ENCODE measurements at places on chromosomes 13 and 19. TPM values are rescaled to one million over a fixed set of nuclear protein-coding genes. Genes with fewer than 3 reads are reported as not detected.

Gene FCAR
- not detected for total RNA-seq

GRCh38 chr19:3851254-3852176 is 17.3 kb downstream of the ZFR2 start:
- DNase-seq = peak; percentile 43

- no peak for DNase-seq
Observed at GRCh38 chr19:28492621-28493020, 720.3 kb downstream of the UQCRFS1 start.

Gene CD33
- total RNA-seq = 0.11 TPM

Gene ALOX5AP
- 1.2 TPM for total RNA-seq

DNA sequence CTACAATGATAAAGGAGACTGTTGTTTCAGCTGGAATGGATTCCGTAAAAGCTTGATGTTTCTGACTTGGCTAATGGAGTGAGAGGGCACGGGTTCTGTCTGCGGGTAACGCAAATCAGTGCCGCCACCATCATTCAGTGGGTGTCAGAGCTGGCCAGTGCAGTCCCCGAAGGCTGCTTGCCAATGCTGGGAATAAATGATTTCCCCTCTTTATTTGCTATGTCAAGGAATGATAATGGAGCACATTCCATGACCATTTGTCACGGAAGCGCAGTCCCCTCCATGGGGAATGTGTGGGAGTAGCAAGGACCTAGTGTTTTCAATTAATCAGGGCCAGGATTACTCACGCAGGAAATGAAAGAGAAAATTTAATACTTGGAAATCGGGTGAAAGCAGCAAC is 899.3 kb downstream of the UQCRFS1 start:
- peak; percentile 26 for DNase-seq

Gene CTXN1
- total RNA-seq = 1.6 TPM

DNA sequence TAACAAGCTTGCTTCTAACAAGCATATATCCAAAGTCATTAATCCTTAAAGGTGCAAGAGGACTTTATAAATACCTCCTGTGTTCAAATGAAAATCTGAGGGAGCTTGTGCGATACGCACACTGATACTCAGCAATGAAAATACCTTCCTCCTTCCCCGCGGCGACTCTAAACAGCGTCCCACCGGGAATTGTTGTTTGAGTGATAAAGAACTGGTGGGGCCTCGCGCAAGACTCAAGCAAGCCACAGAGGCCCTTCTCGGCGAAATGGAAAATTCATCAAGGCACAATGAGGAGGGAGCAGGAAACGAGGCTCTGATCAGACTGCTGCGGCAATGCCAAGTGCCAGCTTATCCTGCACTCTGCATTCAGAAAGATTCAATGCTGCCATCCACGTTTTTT is 126.7 kb downstream of the ABCC4 start:
- DNase-seq = no peak

GRCh38 chr19:7658219-7658686 is 10.6 kb upstream of the RETN start:
- DNase-seq = peak; percentile 13

Gene DUXA
- not detected for total RNA-seq

DNA sequence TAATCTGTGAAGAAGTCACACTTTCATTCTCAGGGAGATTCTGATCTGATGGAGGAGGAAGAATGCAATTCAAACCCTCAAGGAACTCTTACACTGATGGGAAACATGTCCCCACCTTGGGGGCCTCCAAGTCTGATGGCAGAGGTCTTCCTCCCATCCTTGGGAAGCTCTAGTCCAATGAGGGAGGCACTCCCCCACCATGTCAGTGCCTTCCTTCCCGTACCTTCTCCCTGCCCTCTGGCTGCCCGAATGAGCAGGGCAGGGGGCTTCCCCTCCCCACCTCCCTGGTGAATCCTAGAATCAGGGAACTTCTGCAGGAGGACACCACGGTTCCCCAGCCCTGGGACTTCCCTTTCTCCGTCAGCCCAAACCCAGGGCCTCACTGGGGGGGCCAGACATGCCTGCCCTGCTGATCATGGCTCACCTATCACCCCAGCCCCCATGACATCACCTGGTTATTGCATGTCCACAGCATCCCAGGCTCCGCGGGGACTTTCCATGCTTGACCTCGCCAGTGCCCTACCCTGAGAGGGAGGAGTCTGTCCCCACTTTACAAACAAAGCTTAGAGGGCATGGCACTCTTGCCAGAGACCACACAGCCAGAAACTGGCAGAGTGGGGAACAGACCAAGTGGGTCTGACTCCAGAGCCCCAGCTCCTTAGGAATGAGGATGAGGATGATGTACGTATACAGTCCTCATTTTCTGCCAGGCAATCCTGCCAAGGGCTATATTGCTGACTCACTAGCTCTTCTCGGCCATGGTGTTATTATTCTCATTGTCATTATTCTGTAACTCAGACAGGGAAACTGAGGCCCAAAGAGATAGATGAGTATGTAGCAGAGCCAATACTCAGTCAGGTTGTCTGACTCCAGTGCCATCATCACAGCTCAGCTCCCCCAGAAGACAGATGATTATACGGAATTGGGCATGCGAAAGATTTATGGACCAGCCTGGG is 9.6 kb upstream of the BCL3 start:
- no peak for DNase-seq

Gene PNMA8A
- total RNA-seq = 74.8 TPM

Gene ATXN8OS
- not detected for total RNA-seq

GRCh38 chr13:102670130-102670529 is 24.7 kb downstream of the METTL21C start:
- DNase-seq = no peak

Gene IGFLR1
- total RNA-seq = 11.7 TPM

DNA sequence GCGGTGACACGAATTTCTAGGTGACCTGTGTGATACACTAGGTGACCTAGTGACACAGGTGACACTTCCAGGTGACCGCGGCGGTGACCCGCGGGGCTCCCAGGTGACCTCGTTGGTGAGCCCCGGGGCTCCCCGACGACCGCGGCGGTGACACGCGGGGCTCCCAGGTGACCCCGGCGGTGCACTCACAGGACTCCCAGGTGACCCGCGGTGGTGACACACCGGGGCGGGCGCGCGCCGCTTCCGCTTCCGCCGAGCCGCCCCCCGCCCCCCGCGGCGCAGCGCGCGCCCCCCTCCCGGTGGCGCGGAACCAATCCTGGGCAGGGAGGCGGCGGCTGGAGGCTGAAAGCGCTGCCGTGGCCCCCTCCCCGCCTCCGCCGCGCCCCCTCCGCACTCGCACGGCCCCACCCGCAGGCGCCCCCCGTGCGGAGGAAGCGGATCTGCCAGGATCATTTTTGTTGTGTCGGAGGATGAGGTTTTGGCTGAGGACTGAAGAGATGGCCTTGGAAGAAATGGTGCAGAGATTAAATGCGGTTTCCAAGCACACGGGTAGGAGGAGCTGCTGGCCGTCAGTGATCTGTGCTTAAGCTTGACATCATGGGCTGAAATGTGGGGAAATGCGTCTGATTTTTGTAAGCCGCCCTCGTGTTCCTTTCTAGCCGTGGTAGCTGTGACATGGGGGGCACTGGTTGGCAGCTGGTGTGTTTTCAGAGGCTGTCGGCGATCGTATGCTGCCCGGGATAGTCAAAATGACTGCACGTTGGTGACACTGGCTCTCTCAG is at the start of gene MCF2L:
Gene MCF2L, plus strand, starts transcription at position 305 of the 782 bp plus-strand sequence. Its CDS starts 166 bp downstream, at position 471.
- DNase-seq = peak; percentile 31

Gene SYNGR4
- total RNA-seq = not detected

Gene FUT3
- total RNA-seq = not detected

DNA sequence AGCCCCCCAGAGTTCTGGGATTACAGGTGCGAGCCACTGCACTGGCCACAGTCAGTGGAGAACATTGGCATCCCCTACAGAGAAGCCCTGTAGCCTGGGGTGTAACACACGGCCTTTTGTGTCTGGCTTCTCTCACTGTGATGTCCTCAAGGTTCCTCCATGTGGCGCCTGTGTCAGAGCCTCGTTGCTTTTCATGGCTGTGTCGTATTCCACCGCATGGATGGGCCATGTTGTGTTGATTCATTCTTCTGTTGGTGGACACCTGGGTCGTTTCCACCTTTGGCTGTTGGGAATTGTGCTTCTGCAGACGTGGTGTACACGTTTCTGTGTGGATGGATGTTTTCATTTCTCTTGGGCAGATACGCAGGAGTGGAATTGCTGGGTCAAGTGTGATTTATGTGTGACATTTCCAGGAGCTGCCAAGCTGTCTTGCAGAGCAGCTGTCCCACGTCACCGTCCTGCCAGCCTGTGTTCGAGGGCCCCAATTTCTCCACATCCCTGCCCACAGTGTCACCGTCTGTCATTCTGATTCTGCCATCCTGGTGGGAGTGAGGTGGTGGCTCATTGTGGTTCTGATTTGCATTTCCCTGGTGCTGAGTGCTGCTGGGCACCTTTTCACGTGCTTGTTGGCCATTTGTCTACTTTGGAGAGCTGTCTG is 59.4 kb downstream of the KDM4B start:
- DNase-seq = no peak

- no peak for DNase-seq
Observed at GRCh38 chr13:41756198-41756880, 204.6 kb downstream of the VWA8 start.

DNA sequence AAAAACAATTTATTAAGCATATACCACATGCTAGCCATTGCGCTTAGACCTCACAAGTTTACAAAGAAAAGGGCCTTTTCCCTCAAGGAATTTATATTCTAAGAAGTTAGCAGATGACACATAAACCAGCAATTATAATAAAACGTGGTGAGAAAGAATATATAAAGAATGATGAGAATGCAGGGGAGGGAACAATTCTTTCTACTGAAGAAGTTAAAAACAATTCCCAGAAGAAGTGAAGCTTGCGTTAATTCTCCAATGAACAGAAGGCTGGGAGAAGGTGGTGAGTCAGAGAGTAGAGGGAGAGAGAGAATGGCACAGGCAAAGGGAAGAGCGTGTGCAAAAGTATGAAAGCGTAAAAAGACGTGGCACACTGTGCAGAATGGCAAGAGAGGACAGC is 69.5 kb upstream of the ZDHHC20 start:
- DNase-seq = peak; percentile 55

DNA sequence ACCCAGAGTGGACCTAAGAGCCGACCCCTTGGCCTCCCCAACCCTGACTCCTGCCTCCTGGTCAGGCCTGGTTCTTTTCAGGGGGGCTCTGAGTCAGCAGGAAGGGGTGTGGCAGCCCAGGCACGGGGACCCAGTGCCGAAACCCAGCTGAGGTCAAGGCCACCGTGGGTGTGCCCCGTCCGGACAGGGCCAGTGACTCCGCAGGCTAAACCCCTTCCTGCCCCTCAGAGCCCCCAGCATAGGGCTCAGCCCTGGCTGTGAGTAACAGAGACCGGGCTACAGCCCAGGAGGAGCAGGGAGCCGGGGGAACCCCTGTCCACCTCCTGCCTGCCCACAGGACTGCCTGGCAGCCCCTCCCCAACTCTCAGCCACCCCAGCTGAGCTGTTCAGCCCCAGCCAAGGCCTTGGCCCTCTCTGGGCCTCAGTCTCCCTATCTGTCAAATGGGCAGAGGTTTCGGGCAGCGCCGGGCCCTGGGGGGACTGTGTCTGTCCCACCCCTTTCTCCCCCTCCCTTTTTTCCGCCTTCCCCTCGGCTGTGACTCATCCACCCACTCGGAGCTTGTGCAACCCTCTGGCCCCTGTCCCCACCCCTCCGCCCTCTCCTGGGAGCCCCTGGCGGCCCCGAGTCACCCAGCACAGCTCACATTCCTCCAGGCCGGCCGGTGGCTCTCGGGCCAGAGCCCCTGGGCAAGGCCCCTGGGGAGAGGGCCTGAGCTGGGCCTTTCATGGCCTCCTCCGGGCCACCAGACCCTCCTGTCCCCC is 8.6 kb downstream of the ZBTB7A start:
- DNase-seq = peak; percentile 83

Gene DLEU7
- not detected for total RNA-seq

DNA sequence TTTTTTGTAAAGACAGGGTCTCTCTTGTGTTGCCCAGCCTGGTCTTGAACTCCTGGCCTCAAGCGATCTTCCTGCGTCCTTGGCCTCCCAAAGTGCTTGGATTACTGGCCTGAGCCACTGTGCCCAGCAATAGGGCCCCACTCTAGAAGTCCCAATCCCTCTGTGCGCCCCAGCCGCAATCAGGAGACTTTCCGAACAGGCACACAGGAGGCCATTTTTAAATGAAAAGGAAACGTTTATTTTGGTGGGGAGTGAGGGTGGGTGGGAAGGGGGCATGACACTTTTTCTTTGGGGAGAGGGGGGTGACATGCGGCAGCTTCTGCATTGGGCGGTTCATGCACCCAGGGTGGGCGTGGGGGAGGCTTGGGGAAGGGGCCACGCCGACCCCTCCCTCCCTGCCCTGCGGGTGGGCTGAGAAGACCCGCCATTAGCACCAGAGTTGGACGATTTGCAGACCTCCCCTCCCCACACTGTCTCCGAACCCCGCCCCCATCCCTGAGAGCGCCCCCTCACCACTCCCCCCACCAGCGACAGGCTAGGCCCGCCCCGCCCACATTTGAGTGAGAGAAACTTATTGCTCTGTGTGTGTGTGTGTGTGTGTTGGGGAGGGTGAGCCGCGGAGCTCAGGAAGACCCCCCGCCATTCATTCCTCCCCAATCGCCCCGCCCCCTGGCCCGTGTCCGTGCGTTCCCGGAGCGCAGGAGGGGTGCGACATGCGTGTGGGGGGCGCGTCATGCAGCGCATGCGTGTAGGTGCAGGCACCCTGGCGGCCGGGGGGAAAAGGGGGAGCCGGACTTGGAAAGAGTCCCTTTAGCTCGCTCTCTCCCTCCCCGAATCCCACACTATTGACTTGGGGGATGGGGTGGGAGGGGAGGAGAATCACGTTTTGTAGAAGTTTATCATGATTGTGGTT is 17.2 kb downstream of the KCNC3 start:
- DNase-seq = no peak

GRCh38 chr13:84431646-84432045 is 549.4 kb upstream of the SLITRK1 start:
- peak; percentile 41 for DNase-seq

DNA sequence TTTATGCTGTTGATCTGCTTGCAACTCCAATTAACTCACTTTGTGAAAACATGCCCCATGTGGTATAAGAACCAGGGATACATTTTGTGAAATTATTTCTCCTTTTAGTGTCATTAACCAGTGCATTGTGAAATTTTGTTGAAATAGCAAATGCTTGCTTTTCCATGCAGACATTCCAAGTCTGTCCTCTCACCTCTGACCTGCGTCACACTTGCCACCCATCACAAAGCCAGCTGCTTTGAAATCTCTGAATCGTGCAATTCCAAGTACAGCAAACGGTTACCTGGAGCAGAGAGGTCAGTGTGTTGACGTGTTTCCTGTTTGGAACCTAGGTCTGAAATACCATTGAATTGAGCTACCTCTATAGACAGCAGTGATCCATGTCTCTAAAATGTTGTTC is 4.9 kb upstream of the SLC25A15 start:
- no peak for DNase-seq

- DNase-seq = peak; percentile 83
Observed at GRCh38 chr19:7293762-7294557, at the start of gene INSR. TSS of gene INSR (minus strand) at chr19:7294414. CDS start at chr19:7293891, 523 bp downstream.
